Right forelimb (tissue), 1 donor: ENCODE measurements at places on chromosomes 6 and 20.

DNA sequence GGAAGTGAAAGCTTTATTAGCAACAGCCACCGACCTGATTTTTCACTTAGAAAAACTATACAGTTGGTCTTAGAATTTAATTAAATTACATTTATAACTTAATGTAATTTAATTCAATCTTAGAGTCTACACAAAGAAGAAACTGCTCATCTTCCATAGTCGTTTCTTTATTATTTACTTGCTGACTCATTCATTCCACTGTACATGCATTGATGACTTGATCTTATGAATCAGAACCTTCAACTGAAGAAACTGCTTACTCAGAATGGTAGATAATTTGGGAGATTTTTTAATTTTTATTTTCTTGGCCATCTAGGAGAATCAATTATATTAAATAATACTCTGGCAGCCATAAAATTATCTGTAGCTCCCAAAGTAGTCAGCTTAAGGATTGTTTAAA, 1021.6 kb upstream of the FLRT3 start:
- no peak for DNase-seq

GRCh38 chr6:113060664-113061063, 713.5 kb downstream of the RFPL4B start:
- DNase-seq = no peak

GRCh38 chr6:51738614-51739013, 348.8 kb downstream of the PKHD1 start:
- no peak for DNase-seq

DNA sequence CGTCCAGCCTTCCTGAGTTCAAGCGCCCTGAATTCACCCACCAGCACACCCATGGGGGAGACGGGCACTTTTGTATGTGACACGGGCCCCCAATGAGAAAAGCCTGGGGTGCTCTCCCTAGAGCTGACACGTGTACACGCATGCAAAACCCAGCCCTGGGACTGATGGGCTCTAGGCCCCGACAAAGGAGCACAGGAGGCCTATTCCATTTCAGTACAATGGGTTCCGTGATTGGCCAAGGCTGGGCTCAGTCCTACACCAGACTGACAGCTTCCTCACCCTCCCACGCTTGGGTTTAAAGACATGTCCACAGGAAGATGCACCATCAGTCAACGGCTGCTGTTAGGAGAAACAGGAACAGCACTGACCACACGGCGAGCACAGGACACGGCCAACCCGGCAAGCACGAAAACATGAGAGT, 8.8 kb downstream of the ZBTB46 start:
- no peak for DNase-seq

- no peak for DNase-seq
Observed at GRCh38 chr6:5068153-5068751, 16.9 kb upstream of the PPP1R3G start.

GRCh38 chr6:32432050-32432450, 7.6 kb upstream of the HLA-DRA start:
- DNase-seq = no peak

- DNase-seq = no peak
Observed at GRCh38 chr6:128271011-128271410, 249.4 kb downstream of the PTPRK start.

- DNase-seq = no peak
Observed at GRCh38 chr6:2784061-2784460, 18.9 kb downstream of the WRNIP1 start.

DNA sequence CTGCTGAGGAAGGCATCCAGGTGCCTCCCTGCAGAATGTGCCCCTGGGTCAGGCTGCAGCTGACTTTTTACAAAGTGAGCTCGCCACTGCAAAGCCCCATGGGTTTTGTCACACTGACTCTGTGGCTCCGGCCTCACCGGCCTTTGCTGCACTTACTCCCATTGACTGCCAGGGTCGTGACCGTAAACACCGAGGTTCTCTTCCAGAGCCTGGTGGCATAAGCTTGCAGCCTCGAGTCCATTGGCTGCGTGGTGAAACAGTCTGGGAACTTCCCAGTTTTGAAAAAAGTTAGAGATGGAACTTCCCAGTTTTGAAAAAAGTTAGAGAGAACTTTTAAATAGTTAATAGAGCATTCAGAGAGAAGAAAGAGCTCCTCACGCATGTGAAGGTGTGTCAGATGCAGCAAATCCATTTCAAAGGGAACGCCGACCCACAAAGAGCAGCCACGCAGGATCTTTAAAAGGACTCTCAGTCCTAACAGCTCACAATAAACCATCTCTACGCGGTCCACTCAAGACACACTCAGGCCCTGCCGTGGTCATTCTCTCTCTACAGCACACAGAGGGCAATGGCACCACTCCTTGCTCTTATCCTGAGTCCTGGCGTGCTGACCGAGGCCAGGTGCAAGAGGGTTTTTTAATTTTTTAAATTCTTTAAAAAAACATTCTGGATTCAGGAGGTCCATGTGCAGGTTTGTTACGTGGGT, 12.8 kb downstream of the RAMACL start:
- DNase-seq = no peak

DNA sequence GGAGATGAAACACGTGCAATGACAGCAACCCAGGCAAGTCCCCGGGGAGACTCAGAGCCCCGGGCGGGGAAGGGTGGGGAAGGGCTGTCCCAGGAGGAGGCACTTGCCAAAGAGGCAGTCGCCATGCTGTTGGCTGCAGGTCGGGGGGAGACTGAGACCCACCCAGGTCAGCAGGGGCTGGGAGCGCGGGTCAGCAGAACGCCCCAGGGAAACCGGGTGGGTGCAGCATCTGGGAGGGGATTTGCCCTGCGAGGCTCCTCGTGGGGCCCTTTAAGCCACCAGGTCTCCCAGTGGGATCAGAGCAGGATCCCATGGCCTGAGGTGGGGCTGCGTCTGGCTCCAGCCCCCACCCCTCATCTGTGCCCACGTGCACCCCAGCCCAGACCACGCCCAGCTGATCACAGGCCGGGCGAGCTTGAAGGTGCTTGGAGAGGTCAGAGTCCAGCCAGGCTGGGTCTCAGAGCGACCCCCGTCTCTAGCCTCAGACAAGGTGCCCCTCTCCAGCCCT, 65.5 kb downstream of the YTHDF1 start:
- DNase-seq = no peak

- no peak for DNase-seq
Observed at GRCh38 chr20:8019998-8020247, 362 bp upstream of the TMX4 start.

DNA sequence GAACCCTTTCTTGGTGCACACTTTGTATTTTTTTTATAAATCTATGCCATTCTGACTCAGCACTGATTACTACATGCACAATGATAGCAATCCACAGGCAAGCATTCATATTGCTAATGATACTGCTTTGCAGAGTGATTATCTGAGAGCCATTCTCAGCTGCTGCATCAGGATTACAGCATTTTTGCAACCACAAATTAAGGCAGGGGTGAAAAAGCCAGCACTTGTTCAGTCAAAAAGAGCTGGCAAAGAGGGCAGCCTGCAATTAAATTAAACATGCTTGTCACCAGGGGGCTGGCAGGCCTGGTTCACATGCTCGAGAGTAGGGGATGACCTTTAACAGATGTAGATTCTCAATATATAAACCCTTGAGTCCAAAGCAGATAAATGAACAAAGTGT, 40.7 kb upstream of the SLC17A4 start:
- DNase-seq = no peak

DNA sequence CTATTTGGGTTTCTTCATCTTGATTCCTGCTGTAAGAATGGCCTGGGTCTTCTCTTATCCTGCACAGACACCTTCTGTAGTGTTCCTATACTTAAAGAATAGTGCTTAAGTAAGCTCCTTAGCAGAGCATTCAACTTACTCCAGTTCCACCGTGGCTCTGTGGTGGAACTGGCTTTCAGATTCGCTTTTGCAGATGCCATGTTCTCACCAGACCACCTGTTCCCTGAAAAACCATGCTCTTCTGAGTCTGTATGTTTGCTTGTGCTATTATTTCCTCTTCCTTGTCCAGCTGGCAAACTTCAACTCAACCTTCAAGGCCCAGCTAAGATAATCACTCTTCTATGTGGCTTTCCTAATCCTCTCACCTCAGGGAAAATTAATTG, 4.9 kb downstream of the ELMO2 start:
- DNase-seq = no peak
